Neural progenitor cell (in vitro differentiated cells): ENCODE measurements at places on chromosomes 13 and 19. TPM values are rescaled to one million over a fixed set of nuclear protein-coding genes. Genes with fewer than 3 reads are reported as not detected.
A peak's percentile ranks its signal among the peaks of the same experiment; 100 is the strongest.

DNA sequence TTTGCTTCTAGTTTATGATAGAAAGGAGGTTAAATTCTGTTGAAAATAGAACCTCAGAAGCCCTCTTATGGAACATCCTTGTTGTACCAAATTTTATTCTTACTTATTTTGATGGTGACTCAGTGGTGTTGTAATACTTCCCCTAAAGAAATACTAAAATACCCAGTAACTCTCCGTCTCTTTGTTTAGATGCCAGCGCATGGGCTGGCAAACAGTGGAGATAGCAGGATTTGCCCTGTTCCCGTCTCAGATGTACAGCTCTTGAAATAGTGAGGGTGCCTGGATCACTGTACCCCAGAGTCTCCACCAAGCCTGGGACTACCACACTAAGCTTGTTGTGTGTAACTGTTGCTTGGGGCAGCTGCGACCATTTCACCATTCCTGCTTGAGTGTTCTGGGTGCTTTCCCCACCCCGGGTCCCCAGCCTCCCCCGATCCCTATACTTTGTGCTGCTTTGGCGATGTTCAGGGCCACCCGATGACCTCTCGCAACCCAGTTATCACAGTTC is 67.0 kb upstream of the TEX29 start:
- DNase-seq, result no peak

DNA sequence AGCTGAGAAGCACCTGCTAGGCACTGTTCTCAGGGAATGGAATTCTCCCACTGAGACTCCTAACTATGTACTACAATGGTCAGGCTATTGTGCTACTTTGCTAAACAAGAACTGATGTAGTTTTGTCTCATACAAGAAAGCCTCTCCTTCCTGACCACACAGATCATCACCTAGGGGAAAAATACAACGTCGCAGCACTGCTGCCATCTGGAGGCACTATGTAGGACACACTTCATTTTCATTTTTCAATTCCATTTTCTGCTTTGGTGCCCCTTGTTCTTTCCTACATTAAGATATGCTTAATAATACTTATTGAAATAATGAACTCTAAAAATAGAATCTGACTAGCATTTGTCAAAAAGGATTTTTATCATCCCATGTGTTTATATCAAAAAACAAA is 21.1 kb downstream of the PROSER1 start:
- DNase-seq, result peak; percentile 68

DNA sequence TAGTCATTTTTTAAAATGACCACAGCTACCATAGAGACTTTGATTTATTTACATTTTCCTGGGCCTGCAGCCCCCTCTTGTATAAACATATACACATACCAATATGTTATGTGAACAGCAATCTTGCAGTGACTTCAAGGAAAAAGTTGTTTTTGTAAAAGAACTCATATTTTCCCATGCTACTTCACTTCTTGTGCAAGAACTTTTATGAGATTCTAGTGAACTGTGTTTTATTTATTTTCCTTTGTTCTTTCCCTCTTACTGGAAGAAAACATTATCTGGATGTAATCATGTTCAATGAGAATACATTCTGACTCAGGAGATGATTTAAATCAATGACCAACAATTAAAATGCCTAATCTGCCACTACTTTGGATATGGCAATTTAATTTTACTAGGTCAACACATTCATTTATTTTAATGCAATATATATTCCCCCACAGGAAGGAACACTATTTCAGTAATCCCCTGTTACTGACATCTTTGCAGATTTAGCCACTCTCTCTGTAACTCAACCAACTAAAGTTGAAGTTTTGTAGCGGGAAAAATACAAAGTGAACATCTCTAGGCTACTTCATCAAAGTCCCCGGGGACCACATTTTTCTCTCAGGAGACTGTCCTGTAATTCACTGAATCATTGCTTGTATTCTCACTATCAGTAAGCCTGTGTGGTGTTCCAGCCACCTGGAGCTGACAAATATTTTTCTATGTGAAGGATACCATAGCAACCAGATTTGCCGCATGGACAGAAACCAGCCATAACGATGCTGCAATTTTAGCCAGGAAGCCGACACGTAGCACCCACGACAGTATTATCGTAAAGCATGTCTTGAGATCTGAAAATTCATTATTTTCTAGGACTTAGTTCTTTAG is 90.5 kb downstream of the STARD13 start:
- DNase-seq, result no peak

- no peak for DNase-seq
Observed at GRCh38 chr19:4675346-4675745, 5.2 kb upstream of the MYDGF start.

DNA sequence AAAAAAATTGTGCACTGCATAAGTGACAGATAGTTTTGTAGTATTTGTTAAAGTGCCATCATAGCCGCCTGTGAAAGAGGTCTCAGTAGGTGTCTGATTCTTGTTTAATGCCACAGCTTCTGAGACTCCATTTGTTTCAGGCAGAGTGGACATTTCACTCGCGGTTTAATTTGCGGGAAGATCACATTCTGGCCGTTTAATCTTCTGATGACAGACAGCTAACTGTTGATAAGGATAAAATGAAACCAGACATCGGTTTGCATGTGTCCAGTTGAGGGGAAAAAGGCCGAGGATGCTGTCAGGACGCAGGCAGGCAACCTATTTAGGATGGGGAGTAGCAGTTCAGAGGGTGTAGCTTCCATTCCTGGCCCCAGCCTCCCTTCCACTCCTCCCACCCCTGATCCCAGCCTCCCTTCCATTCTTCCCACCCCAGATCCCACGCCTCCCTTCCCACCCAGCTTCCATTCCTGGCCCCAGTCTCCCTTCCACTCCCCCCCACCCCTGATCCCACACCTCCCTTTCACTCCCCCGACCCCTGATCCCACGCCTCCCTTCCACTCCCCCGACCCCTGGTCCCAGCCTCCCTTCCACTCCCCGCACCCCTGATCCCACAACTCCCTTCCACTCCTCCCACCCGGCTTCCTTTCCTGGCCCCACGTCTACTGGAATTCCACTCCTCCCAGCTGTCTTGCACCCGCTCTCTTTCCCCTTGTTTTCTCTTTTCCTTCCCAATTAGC is 23.8 kb downstream of the ATP11A start:
- no peak for DNase-seq

DNA sequence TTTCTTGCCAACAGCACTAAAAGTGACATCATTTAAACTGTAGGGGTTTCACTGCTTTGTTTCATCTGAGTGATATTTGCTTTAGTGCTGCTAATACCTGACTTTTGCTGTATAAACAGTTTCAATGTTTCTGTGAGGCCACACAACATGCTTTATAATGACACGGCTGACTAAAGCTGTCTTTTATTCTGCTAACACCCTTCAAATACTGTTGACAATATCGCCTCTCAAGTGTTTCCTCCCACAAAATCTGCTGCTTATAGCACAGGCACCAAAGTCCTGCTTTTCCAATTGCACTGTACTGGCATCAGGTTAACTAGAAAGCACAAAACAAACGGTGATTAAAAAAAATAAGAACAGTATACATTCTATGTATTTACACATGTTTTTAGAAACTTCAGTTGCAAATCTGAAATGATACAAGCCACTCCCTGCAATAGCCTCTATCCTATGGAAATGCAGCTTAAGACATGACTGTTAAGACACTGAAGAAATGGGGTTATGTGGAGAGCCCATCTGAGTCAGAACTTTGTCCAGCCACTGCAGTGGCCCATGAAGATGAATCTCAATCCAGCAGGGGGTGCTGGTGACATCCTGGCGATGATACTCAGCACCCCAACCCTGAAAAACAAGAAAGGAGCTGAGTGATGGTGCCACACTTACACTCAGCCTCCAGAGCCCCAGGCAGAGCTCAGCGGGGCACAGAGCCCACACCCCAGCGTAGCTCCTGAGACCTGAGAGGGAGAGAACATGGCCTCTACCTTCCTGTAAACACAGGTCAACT is 29.4 kb downstream of the RFXAP start:
- peak; percentile 32 for DNase-seq

- DNase-seq, result peak; percentile 10
Observed at GRCh38 chr13:75550159-75550567, 572 bp downstream of the UCHL3 start.

GRCh38 chr13:21759463-21759862 is 88.6 kb downstream of the FGF9 start:
- no peak for DNase-seq

The KIR2DL4 gene
- total RNA-seq, result not detected in 2 replicates

The ATP8B3 gene
- 0.06 and 1.5 TPM in 2 replicates for total RNA-seq

The NLRP5 gene
- not detected in 2 replicates for total RNA-seq

The PTH2 gene
- total RNA-seq, result not detected in 2 replicates

The AMER2 gene
- 0.12 TPM in 1 of 2 replicates, not detected in the other for total RNA-seq

The SULT2A1 gene
- total RNA-seq, result not detected in 2 replicates
